ENCODE measurements at places on chromosomes 3 and 15.

DNA sequence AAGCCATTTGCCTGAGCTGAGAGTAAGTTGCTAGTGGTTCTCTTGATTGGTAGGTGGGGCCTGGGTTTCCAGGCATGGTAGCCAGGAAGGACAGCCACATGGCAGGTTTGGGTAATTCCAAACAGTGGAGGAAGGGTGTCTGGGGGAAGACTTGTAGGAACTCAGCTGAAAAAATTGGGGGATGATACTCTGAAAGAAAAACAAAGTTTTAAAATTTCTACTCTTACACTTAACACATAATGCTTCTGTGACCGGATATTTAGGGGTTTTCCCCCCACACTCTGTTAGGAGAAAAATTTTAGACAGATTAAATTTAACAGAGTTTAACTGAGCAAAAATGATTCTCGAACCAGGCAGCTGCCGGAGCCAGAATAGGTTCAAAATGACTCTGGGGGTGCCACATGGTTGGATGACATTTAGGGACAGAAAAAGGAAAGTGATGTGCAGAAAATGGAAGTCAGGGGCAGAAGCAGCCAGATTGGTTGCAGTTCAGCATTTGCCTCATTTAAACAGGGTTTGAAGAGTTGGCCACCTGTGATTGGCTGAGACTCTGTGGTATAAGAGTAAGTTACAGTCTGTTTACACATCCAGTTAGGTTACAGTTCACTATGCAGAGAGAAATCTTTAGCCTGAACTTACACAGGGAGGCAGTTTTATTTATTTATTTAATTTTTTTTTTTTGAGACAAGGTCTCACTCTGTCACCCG, 8.1 kb downstream of the B2M start:
- no peak for DNase-seq

DNA sequence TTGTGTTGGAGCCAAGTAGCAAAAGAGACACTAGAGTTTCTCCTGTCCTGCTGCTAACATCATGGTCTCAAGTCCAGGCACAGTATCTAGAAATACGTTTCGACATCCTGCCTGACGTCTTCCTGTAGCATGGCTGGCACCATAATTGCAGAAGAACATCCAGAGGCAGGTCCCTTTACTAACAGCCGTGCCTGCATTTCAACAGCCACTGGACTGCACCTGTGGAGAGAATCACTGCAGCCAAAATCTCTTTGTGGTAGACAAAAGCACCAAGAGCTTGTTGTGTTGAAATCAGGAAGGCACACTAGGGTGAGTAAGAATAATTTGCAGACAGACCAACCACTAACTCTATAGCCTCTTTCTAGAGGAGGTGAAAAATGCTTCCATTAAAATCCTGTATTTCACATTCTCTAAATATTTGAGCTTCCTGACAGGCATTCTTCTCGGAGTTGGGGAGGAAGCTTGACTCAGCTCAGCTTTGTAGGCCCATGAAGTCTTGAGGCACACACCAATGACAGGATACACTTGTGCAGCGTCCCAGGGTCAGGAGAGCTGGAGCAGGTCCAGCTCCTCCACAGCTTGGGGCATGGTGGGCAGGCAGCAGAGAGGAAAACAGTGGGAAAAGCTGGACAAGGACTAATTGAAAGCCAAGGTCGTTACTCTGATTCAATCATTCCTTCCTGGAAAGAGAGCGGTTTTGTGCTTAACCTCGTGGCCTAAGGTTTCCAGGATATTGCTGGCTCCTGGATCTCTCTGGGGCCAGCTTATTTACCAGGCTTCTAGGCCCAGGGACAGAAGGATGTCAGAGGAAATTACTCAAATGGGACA, 244.9 kb downstream of the FAM43A start:
- DNase-seq, result no peak

- peak; percentile 67 for DNase-seq
These were observed 1001.9 kb downstream of the ROBO1 start for GRCh38 chr3:78765671-78766485.

GRCh38 chr3:194497799-194498575, 11.2 kb upstream of the ATP13A3 start:
- no peak for DNase-seq

DNA sequence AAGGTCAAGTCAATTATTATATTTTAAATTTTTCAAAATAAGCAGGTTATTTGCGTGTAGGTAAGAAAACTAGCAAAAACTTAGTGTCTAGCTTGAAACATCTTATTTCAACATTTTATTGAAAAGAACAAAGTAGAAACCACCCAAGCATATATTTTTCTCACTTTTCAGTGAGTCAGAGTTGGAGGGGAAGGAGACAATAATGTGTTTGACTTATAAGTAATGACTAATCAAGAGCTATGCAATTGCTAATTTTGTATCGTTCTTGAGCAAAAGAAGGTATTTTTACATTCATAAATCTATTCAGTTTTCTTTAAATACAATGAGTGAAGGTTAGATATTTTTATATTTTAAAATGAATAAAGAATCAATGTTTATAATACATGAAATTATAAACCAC, 54.4 kb upstream of the P2RY1 start:
- no peak for DNase-seq

DNA sequence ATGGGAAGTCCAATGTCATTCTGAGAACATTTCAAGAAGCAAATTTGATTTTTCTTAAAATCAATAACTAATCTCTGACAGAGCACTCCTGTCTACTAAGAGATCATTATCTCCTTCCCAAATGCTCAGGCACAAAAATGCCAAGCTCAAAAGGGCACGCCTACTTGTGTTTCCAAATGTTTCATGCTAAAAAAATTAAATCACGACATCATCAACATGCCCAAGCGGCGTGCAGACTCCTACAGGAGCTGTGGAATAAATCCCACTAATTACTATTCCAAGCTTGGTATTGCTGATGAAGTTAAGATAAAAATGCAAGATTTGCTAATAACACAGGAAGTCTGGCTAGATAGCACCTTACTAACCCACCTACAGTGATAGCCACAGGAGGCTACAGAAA, 140.8 kb downstream of the OSBPL10 start:
- no peak for DNase-seq

- DNase-seq, result no peak
These were observed 135.3 kb downstream of the MEX3B start for GRCh38 chr15:81910355-81911021.

DNA sequence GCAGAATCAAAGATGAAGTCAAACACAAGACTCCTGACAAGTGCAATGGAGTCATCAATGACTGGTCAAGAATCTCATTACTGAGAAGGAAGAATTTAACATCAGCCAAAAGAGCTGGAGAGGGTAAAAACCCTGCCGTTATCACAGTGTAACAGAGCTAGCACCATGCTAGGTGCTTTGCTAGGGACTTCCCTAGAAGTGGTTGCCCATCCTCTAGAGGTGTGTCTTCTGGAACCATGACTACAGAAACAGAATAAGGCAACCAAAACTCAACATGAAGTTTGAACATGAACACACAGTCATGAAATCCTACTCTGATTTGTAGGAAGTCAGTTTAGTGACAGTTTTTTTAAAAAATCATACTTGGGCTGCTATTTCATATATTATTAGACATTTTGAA, 9.5 kb downstream of the ACAD11 start:
- no peak for DNase-seq

DNA sequence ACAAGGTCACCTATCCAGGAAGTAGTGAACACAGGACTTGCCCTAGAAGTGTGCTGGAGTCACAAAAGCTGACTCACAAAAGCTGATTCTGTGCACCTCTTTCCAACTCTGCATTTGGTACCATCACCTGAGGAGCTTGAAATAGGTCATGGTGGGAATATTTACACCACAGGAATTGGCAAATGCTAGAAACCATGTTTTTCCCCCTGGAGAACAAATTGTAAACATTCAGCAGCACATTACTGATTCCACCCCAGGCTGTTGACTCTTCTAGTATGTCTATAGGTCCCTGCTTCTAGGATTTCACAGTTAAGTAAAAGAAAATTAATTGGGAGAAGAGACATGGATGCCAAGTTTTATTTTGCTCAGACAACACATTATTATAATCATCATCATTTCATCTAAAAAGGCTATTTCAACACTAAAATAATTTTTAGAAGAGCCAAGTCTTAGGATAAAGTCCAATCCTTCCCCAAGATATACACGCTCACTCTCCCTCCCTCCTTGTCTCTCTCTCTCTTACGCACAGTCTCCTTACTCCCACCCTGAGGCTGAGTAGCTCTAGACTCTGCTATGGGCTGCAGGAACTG, 24.7 kb downstream of the CACNA2D2 start:
- no peak for DNase-seq

DNA sequence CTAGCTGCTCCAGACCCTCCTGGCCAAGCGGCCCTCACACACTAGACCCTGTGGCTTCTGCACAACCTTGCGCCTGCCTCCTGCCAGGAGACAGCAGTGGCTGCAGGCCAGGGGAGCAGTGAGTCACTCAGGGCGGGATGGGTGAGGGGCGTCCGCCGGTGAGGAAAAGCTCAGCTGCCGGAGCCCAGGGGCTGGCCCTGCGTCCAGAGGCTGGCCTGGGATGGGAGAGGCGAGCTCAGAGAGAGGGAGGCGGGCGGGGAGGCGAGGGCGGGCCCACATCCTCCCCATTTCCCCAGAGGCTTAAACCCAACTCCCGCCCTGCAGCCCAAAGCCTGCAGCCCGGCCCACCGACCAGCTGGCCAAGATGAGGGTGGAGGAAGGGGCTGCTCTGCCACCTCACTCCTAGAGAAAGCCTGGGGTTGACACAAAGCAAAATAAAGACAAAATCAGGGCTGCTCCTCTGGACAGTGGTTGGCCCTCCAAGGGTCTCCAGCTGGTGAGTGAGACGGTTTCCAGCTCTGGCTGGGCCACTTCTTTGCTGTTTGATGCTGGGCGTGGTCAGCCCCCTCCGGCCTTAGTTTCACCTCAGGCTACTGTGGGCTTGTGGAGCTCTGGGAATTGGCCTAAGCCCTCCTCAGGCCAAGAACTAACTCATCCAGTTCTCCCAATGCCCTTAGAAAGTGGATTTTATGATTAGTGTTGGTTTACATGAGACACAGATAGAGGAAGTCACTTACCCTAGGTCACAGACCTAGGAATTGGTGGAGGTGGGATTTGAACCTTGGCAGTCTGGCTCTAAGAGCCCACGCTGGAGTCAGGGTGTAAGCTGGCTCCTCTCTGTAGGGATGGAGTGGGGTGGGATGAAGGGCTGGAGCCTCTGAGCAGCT, 50.6 kb downstream of the IQSEC1 start:
- peak; percentile 10 for DNase-seq

GRCh38 chr3:100042166-100042981, 71.9 kb downstream of the FILIP1L start:
- no peak for DNase-seq

- DNase-seq, result no peak
These were observed 893.0 kb downstream of the ROBO2 start for GRCh38 chr3:77932926-77933325.

- DNase-seq, result no peak
These were observed 191.6 kb upstream of the STT3B start for GRCh38 chr3:31341130-31341529.

DNA sequence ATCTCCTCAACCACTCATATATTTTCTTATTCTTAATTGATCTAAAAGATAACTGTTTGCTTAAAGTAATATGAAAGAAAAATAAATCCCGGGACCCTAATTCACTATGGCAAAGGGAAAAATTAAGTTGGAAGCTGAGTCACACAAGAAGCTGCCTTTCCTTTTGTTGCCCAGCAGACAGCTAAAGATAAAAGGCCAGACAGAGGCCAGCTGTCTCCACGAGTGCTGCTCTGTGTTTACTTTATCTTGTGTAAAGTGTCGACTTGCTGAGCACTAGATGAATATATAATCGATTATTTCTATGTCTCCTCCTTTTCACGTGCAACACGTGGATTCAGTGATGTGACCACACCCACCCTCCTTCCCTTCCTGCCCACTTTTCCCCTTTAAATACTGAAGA, 52.8 kb upstream of the NSMCE3 start:
- no peak for DNase-seq

GRCh38 chr15:68565726-68566125, 13.1 kb upstream of the CORO2B start:
- no peak for DNase-seq

- DNase-seq, result no peak
These were observed 24.3 kb downstream of the ARHGAP11B start for GRCh38 chr15:30650012-30650929.

DNA sequence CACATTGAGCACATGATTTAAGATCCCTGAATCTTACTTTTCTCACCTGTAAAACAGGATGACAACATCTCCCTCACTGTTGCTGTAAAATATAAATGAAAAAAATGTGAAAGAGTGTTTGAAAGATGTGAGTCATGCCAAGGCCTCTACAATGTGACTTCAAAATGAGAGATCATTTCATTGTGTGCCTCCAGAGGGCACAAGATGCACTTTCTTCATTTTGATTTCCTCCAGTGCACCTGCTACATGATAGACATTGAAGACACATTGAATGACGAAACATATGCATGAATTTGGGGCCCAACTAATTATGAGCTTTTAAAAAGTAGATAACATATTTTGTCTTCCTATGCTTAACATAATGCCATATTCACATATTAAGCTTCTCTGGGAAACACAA, 170.3 kb downstream of the MOBP start:
- no peak for DNase-seq

DNA sequence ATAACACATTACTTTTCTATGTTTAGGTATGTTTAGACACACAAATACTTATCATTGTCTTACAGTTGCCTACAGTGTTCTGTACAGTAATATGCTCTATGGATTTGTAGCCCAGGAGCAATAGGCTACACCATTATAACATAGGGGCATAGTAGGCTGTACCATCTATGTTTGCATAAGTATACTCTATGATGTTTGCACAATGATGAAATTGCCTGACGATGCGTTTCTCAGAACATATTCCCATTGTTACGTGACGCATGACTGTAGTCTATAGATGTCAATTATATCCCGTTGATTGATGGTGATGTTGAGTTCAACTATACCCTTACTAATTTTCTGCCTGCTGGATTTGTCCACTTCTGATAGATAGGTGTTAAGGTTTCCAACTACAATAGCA, 139.4 kb upstream of the PFN2 start:
- no peak for DNase-seq

- DNase-seq, result no peak
These were observed 6.0 kb downstream of the FOXB1 start for GRCh38 chr15:60009980-60010732.

GRCh38 chr3:12741209-12741608, 17.9 kb downstream of the TMEM40 start:
- no peak for DNase-seq

- no peak for DNase-seq
These were observed 61.9 kb downstream of the ANO10 start for GRCh38 chr3:43559961-43560360.

DNA sequence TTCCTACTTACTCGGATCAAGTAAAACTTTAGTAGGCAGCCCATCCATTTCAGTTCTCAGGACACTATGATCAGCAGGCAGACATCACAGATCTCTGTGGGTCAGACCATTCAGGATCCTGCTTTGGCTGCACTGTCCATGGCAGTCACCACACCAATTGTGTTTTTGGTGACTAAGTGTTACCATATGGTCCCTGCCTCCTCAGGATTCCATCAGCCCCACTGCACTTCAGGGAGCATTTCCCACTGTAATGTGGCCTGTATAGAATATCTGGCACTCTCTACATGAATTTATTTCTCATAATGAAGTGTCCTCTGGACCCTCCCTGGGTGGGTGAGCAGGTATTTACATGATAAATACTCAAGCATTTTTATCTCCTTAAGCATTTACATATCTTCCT, 41.3 kb downstream of the ZNF445 start:
- no peak for DNase-seq

Measured in NCI-H1694 treated with DMSO at 0.1 percent for 48 hours (cell line).